ENCODE measurements at places on chromosomes 4 and X.

- DNase-seq, result no peak
These were observed 4.8 kb upstream of the JCHAIN start for GRCh38 chr4:70671091-70671490.

- DNase-seq, result no peak
These were observed 368.8 kb downstream of the ANKRD50 start for GRCh38 chr4:124343661-124344171.

DNA sequence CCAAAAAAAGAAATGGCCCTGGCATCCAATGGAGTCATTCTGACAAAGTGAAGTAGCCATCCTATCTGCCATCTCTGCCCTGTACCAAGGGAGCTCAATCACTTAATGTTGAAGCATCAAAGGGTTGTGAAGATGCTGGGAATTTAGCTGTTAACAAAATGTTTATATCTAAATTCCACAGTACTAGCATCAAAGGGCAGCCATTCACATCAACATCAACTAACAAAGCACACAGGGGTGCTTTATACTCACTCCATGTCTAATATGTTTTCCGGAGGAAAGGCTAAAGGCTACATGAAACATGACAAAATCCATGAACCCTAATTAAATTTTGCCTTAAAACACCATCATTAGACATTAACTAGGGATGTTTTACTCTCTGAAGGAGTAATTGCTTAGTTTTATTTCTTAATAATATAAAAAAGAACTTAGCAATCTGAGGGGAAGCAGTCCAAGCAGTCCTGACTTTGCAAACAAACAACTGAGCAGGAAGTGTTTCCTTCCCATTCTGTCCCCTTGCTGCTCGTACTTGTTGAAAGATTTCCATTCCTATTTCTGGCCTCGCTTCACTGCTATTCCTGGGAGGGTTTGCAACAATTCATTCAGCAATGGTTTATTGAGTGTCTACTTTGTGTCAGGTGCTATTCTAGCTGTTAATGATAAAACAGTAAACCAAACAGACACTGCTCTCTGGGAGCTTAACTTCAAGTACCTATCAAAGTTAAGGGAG lies 208.6 kb upstream of the SLC7A11 start:
- DNase-seq, result no peak

DNA sequence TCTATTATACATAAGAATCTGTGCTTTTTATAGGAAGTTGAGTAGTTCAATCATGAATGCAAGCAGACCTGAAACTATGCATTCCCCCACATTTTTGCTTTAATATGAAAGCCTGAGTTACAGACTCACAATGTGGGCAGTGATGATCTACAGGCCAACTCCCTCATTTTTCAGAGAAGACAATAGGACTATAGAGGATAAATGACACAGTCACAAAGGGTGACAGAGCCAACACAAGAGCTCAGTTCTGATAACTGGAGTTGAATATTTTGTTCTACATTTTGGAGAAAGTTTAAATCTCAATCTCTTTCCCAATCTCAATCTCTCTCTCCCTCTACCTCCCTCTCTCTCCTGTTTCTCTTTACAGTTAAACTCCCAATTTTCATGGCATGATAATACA lies 27.0 kb downstream of the MBNL3 start:
- DNase-seq, result no peak

- no peak for DNase-seq
These were observed 62.3 kb upstream of the CD99 start for GRCh38 chrX:2628751-2629315.

DNA sequence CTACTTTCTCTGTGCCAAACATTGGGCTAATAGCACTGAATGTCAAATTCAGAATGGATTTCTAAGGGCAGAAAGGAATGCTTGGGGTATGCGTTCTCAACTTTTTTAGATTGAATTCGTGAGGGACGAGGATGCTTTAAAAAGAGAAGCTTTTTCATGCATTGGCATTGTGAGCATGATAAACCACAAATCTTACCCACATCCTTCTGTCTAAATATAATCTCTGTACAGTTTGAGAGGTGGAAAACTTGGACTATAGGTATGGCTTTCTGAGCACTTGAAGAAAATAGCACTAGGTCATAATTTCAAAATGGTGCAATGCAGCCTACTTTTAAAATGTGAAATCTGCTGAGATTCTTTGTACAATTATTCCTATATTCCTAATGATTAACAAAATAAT lies 71.4 kb upstream of the HHIP start:
- no peak for DNase-seq

DNA sequence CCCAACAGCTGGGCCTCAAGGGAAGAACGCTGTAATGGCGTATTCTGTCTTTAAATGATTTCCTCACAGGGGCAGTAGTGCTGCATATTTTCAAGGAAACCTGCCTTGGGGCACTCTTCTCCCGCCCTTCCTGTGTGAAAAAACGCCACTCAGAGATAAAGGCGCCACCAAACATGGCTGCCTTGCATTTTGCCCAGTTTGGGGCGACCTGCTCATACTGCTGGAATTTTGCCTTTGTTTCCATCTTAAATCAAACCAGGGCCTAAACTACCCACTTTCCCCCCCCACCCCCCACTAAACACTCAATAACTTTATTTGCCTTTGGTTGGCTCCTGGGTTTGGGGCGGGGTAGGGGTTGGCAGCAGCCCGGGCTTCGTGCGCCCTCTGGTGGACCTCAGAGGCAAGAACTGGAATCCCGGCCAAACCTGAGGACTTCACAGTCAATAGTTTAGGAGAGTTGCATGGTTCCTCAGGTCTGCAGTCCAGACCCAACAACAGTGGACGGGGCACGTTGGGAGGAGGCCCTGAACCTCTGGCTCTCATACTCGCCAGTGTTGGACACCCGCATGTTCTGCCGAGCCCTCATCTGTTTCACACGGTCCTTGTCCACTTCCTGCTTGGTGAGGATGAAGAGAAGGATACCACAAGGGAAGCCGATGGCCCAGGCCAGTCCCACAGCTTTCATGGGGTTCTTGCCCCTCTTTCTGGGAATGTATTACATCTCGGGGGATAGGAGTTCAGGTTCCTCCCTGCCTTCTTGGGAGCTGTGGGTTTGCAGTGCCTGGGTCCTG lies 220.1 kb upstream of the STK26 start:
- peak; percentile 43 for DNase-seq

DNA sequence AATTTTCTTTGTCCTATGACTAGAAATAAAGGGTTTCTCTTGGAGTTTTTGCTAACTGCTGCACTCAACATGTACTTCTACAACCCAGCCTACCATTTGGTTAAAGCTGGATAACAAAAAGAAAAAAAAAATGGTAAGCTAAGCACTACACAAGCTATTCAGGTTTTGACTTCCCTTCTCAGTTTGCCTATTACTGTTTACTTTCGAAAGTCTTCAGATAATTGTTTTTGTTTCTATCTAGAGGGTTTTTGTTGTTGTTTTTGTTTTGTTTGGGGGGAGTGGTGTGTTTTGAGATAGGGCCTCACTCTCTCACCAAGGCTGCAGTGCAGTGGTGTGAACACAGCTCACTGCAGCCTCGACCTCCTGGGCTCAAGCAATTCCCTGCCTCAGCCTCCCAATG lies 46.6 kb downstream of the CLOCK start:
- no peak for DNase-seq

GRCh38 chr4:186693159-186693815 lies 30.4 kb downstream of the FAT1 start:
- no peak for DNase-seq

DNA sequence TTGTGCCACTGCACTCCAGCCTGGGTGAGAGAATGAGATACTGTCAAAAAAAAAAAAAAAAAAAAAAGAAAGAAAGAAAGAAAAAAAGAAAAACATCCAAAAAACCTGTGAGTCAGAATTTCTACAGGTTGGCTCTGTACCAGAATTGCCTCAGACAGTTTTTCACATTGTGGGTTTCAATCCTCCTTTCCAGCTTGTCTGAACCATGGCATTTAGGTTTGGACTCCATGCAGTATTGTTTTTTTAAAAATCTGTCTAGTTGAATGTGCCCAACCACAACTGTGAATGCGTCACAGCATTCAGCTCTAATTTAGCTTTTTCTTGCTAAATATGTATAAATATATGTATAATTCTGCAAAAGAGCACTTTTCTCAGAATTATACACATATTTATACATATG lies 31.4 kb upstream of the ARSH start:
- no peak for DNase-seq

- DNase-seq, result no peak
These were observed 533.2 kb upstream of the AGA start for GRCh38 chr4:177975315-177975987.

DNA sequence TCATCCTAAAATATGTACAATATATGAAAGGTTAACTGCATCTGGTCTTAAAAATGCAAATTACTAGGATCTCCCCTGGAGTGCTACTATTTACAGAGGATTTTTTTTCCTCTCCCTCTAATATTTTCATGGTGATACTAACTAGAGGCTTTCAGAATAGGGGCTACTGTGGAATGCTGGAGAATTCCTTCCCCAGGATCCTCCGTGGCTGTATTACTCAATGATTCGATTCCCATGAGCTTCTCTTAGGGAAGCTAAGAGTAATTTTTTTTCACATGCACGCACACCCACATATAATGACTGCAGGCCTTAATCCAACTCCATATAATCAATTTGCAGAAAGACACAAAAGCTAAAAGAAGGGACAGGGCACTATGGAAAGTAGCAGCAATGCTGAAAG lies 184.7 kb downstream of the ARHGAP6 start:
- no peak for DNase-seq

GRCh38 chr4:28179126-28179525 lies 1318.5 kb downstream of the STIM2 start:
- no peak for DNase-seq

GRCh38 chrX:43703211-43703791 lies 47.2 kb downstream of the MAOA start:
- DNase-seq, result no peak

DNA sequence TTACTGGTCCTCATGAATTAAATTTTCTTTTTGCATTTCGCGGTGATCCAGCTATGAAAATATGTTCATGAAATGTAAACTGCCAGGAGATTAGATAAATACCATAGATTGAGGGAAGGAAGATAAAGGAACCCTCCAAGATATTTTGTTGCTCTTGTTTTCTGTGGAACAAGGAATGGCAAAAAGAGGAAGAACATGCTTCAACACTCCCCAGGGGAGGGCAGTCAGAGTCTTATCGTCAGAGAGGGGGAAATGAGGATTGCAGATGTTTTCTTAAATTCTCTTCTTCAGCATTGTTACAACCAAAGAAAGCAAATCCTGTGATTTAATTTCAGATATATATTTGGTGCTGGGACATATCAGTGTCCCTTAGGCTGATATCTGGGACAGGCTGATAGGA lies 9.5 kb upstream of the SFRP2 start:
- no peak for DNase-seq

- no peak for DNase-seq
These were observed 11.9 kb downstream of the CA5B start for GRCh38 chrX:15749642-15750610.

GRCh38 chr4:44415251-44415650 lies 33.4 kb downstream of the KCTD8 start:
- no peak for DNase-seq

DNA sequence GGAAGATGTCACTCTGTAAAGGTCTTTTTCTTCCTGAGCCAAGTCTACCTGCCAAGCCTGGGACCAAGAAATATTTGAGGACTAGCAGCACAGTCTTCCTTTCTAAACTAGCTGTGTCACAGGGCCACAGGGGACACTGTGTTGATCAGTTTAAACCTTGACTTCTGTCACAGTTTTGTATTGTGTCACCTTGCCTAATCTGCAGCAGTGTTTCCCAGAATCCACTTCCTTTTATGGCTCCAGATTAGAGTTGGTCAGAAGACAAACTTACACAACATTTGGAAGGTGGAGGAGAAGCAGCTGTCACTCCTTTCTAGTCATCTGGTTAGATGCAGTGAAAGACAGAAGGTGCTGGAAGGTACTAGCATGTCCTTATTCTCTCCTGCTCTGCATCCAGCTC lies 143.1 kb upstream of the BCOR start:
- DNase-seq, result no peak

DNA sequence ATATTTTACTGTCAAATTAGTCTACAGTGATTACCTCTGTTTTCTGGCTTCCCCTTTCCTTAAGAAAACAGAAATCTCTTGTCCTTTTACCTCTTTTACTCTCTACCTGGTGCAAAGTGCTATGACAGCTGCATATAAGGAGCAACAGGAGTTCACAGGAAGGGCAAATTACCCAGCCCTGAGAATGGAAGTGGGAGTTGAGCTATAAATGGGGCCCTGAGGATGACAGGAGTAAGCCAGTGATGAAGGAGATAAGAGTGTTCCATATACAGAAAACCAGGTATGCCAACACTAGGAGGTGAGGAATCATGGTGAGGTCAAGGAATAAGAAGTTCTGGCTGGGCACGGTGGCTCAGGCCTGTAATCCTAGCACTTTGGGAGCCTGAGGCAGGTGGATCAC lies 4.5 kb upstream of the HSD17B13 start:
- no peak for DNase-seq

- no peak for DNase-seq
These were observed 182.7 kb downstream of the BCOR start for GRCh38 chrX:39915081-39915480.

DNA sequence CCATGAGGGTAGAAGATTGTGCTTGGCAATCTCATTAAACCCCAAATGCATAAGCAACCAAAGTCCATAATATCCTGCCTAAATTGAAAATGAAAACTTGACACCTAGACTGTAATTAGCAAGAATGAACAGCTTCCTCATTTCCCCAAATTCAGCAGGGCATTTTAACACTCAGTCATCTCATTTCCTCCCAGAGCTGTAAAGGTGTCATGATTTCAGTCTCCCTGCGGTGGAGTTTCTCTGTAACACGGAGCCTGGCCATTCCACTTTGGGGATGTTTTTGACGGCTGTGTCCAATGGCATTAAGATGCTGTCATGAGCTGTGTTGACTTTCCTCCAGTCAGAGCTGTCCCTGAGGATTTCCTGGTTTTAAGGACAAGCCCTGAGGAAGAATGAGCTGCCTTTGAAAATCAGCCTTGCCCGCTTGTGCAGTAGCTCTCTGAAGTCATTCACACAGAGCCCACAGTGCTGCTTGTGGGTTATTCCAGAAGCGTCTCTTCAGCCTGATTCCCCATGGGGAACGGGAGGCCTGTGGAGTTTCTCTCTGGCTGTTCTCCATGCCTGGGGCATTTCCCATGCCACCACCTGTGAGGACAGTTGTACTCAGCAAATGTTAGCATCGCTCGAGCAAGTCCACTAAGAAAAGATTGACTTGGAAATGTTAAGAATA lies 187.0 kb downstream of the MID1 start:
- no peak for DNase-seq

DNA sequence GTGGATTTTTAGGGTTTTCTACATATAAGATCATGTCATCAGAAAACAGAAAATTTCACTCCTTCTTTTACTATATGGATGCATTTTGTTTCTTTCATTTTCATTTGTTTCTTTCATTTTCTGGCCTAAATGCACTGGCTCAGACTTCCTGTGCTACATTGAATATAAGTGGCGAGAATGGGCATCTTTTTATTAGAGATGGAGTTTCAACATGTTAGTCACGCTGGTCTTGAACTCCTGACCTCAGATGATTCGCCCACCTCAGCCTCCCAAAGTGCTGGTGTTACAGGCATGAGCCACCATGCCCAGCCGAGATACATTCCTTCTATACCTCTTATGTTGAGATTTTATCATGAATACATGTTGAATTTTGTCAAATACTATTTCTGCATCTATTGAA lies 61.8 kb downstream of the BRWD3 start:
- no peak for DNase-seq

- DNase-seq, result no peak
These were observed 870.6 kb upstream of the SLIT2 start for GRCh38 chr4:19381068-19381467.

Data from CD4-positive, alpha-beta T cell (primary cell).